ENCODE measurements at places on chromosomes 12 and 14. TPM values are rescaled to one million over a fixed set of nuclear protein-coding genes. Genes with fewer than 3 reads are reported as not detected.

DNA sequence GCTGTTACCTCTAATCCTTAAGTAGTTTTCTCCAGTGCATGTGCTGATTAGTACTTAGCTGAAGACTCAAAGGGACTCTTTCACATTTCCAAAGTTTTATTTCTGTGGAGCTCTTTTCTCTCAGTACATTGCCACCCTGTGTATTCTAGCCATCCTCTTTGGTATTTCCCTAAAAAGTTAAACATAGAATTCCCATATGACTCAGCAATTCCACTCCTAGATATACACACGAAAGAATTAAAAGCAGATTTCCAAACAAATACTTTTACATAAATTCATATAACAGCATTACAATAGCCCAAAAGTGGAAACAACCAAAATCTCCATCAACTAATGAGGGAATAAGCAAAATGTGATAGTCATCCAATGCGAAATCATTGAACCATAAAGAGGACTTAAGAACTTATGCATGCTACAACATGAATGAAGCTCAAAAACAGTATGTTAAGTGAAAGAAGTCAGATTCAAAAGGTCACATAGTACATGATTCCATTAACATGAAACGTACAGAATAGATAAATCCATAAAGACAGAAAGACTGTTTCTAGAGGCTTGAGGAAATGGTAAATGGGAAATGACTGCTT, 9.0 kb upstream of the NOVA1 start:
- no peaks in the 10 kb centered on the region for H3K27me3 ChIP-seq
- no peaks in the 10 kb centered on the region for H3K36me3 ChIP-seq
- no peaks in the 10 kb centered on the region for H3K4me1 ChIP-seq
- DNase-seq, result no peak

DNA sequence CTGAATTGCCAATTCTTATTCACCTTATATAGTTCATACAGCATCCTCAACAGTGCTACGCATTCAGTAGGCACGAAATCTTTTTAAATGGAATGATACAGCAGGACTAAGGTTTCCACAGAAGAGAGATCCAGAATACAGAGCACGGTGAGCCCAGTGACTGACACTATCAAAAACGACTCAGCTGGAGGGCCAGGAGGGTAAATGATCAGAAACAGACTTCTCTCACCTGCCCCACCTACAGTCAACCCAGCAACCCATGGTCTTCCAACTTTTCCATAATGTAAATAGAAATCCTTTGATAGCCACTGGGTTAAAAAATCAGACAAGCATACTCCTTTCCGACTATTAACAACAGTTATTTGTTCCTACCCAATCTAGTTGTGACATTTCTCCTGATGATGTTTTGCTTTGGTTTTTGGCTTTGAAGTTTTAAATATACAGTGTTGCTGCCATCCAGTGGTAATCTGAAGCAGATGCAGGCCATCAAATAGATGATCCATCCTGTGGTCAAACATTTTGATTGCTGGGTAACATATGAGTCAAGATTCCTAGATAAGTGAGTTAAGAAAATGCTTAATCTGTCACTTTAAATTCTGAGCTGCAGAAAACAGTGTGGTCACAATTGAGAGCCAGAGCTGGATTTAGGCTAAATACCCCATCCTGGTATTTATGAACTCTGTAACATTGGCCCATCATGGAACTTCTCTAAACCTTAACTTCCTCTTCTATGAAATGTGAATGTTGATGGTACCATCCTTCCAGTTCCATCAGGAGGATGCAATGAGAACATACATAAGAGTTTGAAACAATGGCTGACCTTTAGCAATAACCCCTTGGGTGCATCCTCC, 42.0 kb downstream of the GPHB5 start:
- no peaks in the 10 kb centered on the region for H3K4me1 ChIP-seq
- no peak overlapping the region for H3K4me3 ChIP-seq

DNA sequence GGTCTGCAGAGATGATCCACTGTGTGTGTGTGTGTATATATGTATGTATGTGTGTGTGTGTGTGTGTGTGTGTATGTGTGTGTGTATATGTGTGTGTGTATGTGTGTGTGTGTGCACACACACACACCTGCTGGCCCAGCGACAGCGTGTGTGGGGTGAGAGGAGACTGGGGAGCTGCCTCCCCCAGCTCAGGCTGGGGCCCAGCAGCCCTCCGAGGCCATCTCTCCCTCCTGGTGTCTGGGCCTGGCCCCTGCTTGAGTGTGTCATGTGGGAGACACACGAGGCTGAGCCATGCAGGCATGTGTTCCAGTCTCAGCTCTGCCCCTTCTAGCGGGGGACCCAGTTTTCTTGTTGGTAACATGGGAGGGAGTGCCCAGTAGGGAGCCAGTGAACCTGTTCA, 10.0 kb upstream of the TNFAIP2 start:
- H3K36me3 ChIP-seq, result no peaks in the 10 kb centered on the region
- DNase-seq, result no peak
- no peaks in the 10 kb centered on the region for H3K27me3 ChIP-seq

DNA sequence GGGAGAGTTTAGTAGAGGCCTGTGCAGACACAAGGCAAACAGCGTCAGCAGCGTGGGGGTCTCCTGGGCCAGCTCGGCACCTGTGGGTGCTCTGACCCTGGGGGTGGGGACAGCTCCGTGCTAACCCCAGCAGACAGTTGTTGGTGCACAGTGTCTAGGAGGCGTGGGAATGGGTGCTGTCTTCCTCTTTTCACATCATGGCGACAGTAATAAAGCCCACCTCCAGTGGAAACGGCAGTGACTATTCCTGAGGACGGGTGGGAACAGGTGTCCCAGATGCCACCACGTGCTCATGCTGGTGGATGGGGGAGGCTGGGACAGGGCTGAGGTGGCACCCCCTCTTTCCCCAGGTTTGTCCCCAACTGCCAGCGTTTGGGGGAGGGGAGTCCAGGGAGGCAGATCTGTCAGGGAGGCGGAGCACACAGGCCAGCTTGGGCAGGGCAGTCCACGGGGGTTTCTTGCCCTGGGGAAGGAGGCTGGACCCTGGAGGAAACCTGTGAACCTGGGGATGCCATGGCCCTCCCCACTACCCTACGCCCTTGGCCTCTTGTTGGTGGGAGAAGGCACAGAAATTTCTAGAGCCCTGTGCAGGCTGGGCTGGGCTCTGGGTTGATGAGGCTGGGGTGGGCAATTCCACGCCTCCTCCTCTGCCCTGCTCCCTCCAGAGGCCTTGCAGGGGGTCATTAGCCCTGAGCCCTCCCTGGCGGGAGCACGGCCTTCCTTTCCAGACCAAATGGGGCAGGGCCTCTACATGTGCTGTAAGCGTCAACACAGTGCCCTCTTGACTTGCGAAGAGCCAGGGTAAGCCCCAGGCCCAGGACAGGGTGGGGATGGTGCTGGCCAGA, 3.8 kb downstream of the ZBTB42 start:
- no peak for DNase-seq
- H3K36me3 ChIP-seq, result peaks cover 1% of the 10 kb centered on the region
- no peaks in the 10 kb centered on the region for H3K27me3 ChIP-seq
- H3K4me3 ChIP-seq, result no peak overlapping the region
- peaks cover 22% of the 10 kb centered on the region for H3K4me1 ChIP-seq

- H3K4me1 ChIP-seq, result no peaks in the 10 kb centered on the region
- no peak for DNase-seq
- H3K4me3 ChIP-seq, result no peak overlapping the region
- no peak overlapping the region for H3K27ac ChIP-seq
Observed at GRCh38 chr14:99513183-99513694, 32.0 kb downstream of the CCNK start.

GRCh38 chr12:45329238-45329637, 113.3 kb downstream of the ANO6 start:
- H3K27me3 ChIP-seq, result no peaks in the 10 kb centered on the region
- no peak overlapping the region for H3K4me3 ChIP-seq
- peaks cover 12% of the 10 kb centered on the region for H3K36me3 ChIP-seq
- no peak overlapping the region for H3K27ac ChIP-seq

DNA sequence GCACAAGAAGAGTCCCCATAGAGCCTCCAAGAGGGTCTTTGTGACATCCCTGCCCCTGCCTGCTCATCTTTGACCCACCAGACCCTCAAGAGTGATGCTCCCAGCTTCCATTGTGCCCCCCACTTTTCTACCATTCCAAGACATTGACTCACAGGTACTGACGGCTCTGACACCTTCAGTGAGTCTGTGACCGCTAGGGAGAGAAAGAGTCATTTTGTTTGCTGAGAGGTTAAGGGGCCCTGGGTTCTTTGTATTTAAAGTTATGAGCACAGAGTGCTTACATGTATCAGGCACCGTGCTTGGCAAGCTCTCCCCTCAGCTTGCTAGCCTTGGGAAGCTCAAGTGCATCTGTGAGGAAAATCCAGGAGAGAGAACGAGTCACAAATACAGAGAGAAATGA, 7.1 kb upstream of the KRT82 start:
- DNase-seq, result no peak
- H3K27me3 ChIP-seq, result peaks cover 11% of the 10 kb centered on the region
- H3K36me3 ChIP-seq, result no peaks in the 10 kb centered on the region
- no peak overlapping the region for H3K4me3 ChIP-seq
- H3K27ac ChIP-seq, result no peak overlapping the region
- no peaks in the 10 kb centered on the region for H3K4me1 ChIP-seq

DNA sequence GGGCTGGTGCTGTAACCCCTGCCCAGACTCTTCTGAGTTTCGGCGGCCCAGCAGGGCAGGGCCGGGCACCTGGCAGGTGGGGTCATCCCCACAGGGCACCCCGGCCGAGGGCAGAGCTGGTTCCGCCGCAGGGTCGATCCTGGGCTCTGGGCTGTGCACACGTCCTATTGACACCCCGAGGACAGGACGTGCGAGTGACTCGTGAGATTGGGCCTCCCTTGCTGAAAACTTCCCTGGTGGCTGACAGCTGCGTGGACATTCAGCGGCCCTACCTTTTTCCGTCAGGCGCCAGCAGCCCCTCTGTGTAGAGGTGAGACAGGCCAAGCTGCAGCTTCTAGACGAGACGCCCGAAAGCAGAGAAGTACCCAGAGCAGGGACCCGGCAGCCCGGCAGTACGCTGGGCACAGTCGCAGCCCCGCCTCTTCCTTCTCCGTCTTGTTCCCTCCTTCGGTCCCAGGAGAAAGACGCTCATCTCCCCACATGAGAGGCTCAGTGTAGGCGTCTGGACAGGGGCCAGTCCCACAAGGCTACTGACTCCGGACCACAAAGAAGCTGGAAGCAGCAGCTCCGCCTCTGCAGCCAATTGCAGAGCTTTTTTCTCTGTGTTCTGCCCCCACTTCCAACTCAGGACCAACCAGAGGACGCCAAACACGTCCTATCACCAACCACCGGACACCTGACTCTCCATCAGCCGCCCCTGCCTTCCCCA, at the start of gene LRCOL1:
Gene LRCOL1, minus strand, starts transcription at position 532 of the 709 bp plus-strand sequence. CDS start 4,331 bp downstream, outside the sequence.
- H3K36me3 ChIP-seq, result no peaks in the 10 kb centered on the region
- no peak within 1 kb of the TSS for H3K27ac ChIP-seq
- H3K4me1 ChIP-seq, result peaks cover 12% of the 10 kb centered on the region
- no peak for DNase-seq
- peak within 1 kb of the TSS; percentile 57 for H3K4me3 ChIP-seq

GRCh38 chr12:42217656-42218055, 20.4 kb downstream of the YAF2 start:
- H3K27ac ChIP-seq, result no peak overlapping the region
- peaks cover 5% of the 10 kb centered on the region for H3K36me3 ChIP-seq
- H3K4me3 ChIP-seq, result no peak overlapping the region
- no peak for DNase-seq
- H3K27me3 ChIP-seq, result no peaks in the 10 kb centered on the region

DNA sequence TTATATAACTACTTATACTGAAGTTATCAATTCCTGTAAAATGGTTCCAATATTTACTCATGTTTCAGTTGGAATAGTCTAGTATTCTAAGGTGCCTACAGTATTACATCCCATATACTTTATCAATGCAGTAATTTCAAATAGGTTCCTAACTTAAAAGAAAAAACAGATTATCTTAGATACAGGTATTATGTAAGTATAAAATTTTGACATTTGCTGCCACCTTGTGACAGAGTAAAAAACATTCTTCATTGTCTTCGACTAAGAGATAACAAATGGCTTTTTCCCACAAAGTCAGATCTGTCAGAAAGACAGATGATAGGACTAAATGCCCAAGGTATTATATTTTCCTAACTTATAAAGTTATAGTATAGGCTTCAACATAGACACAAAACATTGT, 78.7 kb downstream of the TXNDC16 start:
- H3K4me1 ChIP-seq, result no peaks in the 10 kb centered on the region
- no peak for DNase-seq
- peaks cover 22% of the 10 kb centered on the region for H3K36me3 ChIP-seq

DNA sequence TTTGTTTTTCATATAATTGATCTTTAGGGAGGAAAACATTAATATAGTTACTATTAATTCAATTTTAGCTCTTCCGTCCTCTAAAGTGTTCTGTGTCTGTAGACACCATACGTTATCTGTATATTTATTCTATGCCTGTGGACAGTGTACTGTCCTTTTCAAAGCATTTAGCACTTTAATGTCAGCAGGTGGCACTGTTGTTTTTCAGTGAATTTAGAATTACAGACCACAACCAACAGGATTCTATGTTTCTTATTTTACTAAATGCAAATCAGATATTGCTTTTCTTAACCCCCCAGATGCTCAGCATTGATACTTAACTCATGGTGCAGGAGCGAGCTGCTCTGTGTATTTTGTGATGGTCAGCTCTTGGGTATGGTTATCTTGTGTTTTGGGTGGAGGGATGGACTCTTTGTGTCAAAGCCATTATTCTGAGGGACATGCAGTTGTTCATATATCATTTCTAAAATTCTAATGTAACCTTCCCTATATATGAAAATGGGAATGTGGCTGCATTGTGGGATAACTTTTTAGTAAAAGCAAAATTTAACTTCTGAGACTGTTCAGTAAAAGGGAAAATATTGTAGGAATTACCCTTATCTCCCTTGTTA, 65.2 kb downstream of the PAPOLA start:
- peaks cover 62% of the 10 kb centered on the region for H3K36me3 ChIP-seq
- H3K27ac ChIP-seq, result no peak overlapping the region
- H3K4me3 ChIP-seq, result no peak overlapping the region
- peaks cover 3% of the 10 kb centered on the region for H3K4me1 ChIP-seq

GRCh38 chr14:101005447-101005846, 101.9 kb upstream of the RTL1 start:
- H3K4me1 ChIP-seq, result peaks cover 6% of the 10 kb centered on the region
- peaks cover 6% of the 10 kb centered on the region for H3K27me3 ChIP-seq
- H3K4me3 ChIP-seq, result peak overlapping the region; percentile 2
- DNase-seq, result no peak
- H3K36me3 ChIP-seq, result no peaks in the 10 kb centered on the region

DNA sequence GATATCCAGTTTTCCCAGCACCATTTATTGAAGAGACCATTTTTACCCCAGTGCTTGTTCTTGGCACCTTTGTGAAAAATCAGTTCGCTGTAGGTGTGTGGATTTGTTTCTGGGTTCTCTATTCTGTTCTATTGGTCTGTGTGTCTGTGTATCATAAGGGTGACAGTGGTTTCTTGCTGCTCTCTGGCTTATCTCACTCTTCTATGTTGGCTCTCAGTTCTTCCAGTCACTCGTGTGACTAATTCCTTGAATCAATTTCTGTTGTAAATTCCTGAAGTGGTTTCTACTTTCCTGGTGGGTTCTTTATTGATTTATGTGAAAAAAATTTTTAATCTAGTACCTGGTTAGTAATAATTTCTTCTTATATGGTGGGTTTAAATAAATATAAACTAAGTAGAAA, 58.3 kb downstream of the OTOGL start:
- no peak for DNase-seq
- H3K27me3 ChIP-seq, result no peaks in the 10 kb centered on the region
- no peaks in the 10 kb centered on the region for H3K4me1 ChIP-seq
- H3K4me3 ChIP-seq, result no peak overlapping the region
- H3K36me3 ChIP-seq, result no peaks in the 10 kb centered on the region

Gene PRICKLE1
- total RNA-seq, result 4.5 TPM

Gene ACSM4
- not detected for total RNA-seq

Gene KIF26A
- total RNA-seq, result not detected

Gene SLC6A12
- total RNA-seq, result not detected

Gene BEST3
- not detected for total RNA-seq

Gene LUM
- not detected for total RNA-seq

Gene RERGL
- total RNA-seq, result not detected

Gene TAS2R30
- total RNA-seq, result 3.4 TPM

Measured in activated B cell treated with CpG ODN at 0.5 μM for 24 hours (primary cell).